Stimulated activated CD4-positive, alpha-beta T cell treated with anti-CD3 and anti-CD28 coated beads, Interleukin-1b, Interleukin-23, amount 100 ng/mL, for 24 hours (primary cell): ENCODE measurements at places on chromosomes 12 and 14.
A peak's percentile ranks its signal among the peaks of the same experiment; 100 is the strongest.

- no peak for DNase-seq
Observed at GRCh38 chr12:48982397-48983080, 4.4 kb downstream of the WNT1 start.

DNA sequence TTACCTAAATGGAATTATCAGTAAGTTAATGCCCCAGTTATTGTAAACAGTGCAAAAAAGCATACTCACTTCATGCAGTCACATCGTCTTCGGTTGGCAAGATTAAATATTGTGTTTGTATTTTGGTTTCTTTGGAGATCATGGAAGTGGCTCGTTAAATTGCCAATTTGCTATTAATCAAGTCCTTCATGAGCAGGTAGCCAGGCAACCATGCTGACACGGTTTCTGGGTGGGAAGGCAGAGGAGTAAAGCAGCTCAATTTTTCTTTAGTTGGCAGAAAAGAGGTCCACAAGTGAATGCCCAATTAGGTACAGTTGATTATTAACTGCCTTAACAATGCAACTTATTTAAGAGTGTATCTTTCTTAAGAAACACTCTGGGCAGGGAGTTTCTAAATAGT is 43.9 kb downstream of the PPP4R3A start:
- no peak for DNase-seq

DNA sequence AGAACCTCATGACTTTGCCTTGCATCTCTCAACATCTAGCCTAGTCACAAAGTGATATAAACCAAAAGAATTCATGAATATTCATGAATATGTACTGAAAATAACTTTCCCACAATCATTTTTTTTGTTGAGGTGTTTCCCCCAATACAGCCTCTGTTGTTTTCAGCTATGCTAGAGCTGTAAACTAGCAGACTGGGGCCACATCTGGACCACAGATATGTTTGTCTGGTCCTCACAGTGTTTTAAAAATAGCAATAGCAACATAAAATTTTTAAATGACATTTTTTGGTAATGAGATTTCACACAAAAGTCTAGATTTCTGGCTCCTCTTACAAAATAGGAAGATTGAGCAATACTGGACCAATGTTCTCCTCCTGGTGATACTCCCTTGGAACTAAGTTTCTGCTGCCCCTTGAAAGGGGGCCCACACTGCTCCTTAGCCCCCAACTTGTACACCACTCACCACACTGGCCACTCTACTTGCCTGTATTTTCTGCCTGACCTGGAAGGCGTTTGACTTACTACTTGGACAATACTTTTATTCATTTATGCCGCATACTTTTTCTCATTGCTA is 81.2 kb downstream of the BMP4 start:
- DNase-seq = no peak

DNA sequence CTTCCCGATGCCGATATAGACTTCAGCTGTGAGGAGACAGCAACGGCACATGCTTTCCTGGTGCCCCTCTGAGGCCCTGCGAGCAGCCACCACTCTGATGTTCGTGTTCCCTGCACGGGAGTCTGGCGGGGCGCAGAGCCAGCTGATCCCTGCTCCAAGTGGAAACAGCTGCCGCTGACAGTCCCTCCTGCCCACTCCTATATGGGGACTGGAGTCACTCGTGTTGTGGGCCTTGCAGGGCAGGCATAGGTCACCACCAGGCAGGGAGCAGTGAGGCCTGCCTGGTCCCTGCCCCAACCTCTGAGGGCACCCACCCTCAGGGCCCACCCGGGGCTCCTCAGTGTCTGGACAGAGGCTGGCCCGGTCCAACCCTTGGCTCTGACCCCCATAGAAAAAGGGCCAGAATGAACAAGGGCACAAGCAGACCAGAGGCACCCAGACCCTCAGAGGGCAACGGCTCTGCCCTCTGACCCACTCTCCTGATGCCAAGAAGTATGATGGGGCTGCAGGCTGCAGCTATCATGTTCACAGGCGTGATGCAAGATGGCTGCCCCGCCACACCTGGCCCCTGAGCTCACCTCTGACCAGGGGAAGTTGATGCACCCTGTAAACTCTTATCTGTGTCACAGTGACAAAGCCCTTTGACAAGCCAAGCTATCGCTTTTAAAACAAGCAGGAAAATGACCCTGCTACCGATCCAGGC is 181.6 kb downstream of the CALM1 start:
- DNase-seq = no peak

DNA sequence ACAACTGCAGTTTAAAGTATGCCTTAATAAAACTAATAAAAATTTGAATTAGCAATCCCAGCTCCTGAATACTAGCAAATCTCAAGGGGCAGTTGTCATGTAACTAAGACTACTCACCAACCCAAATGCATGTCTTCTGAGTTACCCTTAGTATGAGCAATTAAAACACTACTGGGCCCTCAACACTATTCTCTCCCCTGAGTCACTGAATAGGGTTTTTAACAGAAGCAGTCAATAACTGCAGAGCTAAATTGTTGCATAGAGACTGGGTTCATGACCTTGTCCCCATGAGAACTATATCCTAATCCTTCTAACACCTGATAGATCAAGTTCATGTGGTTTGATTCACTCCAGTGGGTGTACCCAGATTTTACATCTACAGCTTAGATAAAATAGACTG is 38.8 kb downstream of the MDM1 start:
- no peak for DNase-seq

DNA sequence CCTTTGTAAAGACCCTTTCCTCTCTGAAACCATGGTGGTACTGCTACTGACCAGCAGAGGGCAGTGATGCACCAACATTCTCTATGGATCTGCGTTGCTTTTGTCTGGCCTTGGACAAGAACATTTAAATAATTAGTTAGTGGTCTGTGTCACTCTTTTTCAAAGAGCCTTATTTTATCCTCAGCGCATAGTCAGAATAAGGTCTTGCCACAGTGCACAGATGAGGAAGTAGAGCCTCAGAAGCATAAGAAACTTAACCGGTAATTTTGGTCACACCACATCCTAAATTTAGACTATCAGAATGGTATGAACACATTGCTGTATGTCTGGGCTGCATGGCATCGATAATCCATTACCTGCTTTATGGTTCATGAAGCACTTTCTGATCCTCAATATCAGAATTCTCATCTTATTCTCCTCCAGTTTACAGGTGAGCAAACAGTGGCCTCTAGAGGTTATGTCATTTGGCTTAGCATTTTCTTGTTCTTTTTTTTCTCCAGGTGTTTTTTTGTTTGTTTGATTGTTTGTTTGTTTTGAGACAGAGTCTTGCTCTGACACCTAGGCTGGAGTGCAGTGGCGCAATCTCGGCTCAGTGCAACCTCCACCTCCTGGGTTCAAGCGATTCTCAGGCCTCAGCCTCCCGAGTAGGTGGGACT is 23.7 kb upstream of the IFT81 start:
- peak; percentile 40 for DNase-seq

DNA sequence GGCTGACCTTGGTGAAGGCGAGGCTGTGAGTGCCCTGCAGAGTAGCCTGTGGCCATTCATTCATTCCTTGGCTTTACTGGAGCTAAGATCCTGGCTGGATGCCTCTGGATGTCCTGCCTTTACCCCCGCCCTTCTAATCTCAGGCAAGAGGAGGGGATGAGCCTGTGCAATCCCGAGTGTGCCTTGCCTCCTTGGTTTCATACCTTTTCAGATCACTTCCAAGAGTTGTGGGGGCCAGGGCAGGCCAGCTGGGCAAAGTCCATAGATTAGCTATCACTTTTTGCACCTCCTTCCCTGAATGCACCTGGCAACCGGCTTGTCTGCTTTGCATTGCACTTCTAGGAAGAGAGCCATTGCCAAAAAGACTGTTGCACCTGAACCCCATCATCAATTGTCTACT is 1.5 kb downstream of the VRTN start:
- DNase-seq = no peak

GRCh38 chr12:114686426-114686772 is 2.4 kb upstream of the TBX3 start:
- DNase-seq = no peak

DNA sequence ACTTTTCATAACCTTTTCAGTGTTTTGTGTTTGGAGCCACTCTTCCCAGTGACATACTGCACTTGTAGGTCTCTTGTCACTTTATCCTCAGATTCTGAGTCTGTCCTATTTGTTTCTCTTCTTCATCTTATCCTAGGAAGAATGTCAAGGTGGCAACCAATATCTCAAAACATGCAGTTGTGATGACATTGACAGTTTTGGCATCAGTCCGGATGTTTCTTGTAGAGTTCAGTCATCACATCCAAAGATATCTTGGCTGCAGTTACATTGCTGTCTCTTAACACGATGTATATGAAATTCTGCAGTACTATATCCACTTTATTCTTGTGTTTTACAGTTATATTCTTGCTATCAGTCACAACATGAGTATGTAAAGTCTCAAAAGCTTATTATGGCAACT is 6.4 kb downstream of the ADIPOR2 start:
- DNase-seq = no peak

DNA sequence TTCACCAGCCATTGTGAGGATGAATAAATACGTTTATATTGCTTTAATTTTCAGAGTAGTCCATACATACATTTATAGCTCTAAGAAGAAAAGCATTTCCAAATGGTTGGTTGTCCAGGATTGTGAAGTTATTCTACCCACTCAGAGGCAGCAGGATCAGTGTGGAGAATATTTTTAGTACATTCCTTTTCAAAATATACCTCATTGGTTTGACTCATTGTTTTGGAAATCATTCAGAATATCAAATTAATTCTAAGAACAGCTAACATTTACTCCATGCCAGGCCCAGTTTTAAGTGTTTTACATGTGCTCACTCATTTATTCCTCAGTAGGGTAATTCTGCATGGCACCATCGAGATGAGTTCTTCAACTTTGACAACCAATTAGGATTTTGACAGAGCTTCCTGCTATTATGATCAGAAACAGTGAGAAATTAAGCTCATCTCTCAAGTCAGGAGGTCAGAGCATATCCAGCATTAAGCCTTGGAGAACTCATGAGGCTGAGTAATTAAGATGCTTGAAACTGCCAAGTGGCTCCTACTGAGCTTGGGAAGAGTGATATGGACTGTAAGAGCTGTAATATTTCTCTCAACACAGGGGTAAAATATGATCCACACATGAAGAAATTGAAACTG is 153.3 kb upstream of the CLEC14A start:
- no peak for DNase-seq

- no peak for DNase-seq
Observed at GRCh38 chr12:49920241-49920914, 16.7 kb upstream of the FAIM2 start.

GRCh38 chr12:47744778-47745436 is 13.8 kb downstream of the RAPGEF3 start:
- DNase-seq = no peak

GRCh38 chr12:66392266-66392915 is 90.1 kb downstream of the HELB start:
- no peak for DNase-seq

- no peak for DNase-seq
Observed at GRCh38 chr12:91009319-91009950, 4.7 kb upstream of the EPYC start.

- no peak for DNase-seq
Observed at GRCh38 chr14:65637780-65638179, 225.2 kb downstream of the FUT8 start.

GRCh38 chr14:67998834-67999233 is 179.3 kb downstream of the RAD51B start:
- DNase-seq = no peak

DNA sequence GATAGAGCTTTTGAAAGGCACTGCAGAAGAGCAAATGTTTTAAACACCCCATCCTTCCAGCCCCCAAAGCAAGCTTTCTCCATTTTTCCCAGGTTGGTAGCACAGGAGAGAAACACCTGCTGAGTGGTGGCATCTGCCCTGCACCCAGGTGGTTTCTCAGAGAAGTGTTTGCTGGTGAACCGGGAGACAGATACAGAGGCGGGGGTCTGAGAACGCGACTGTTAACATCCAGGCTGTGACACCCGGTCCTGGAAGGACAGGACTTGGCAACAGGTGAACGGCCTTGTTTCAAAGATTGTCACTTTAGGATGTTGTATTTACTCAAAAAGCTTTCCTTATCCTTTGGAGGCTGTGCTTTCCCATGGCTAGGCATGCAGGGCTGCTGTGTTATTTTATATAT is 18.5 kb downstream of the MMAB start:
- no peak for DNase-seq
